ENCODE measurements at places on chromosomes 7 and 10. TPM values are rescaled to one million over a fixed set of nuclear protein-coding genes. Genes with fewer than 3 reads are reported as not detected.

FKBP9 gene
- 9.9 TPM for total RNA-seq

CAMK2B gene
- 0.15 TPM for total RNA-seq

CLCN1 gene
- 0.33 TPM for total RNA-seq

- DNase-seq: no peak
Measured at GRCh38 chr7:135466442-135467206, 43.3 kb downstream of the CNOT4 start.

GRCh38 chr7:123682690-123683089 lies 27.0 kb downstream of the LMOD2 start:
- no peak for DNase-seq

DNA sequence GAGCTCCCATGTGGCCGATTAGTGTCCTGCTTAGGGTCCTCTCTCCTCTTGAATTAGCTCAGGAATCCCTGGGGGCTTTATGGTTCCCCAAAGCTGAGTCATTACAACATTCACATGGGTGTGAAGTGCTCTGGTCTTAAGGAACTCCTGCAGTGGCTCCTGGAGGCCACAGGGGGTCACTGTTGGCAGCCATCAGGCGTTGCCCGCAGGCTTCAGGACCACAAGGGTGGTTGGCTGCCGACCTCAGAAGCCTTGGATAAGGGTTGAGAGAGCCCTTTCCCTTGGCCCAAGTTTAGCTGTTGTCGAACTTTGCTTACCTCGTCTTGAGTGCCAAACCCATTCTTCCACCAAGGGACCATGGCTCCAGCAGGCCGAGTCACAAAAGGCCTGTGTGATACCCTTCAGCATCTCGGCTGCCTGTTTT lies 61.7 kb downstream of the SH2D4B start:
- peak; percentile 79 for DNase-seq

DNA sequence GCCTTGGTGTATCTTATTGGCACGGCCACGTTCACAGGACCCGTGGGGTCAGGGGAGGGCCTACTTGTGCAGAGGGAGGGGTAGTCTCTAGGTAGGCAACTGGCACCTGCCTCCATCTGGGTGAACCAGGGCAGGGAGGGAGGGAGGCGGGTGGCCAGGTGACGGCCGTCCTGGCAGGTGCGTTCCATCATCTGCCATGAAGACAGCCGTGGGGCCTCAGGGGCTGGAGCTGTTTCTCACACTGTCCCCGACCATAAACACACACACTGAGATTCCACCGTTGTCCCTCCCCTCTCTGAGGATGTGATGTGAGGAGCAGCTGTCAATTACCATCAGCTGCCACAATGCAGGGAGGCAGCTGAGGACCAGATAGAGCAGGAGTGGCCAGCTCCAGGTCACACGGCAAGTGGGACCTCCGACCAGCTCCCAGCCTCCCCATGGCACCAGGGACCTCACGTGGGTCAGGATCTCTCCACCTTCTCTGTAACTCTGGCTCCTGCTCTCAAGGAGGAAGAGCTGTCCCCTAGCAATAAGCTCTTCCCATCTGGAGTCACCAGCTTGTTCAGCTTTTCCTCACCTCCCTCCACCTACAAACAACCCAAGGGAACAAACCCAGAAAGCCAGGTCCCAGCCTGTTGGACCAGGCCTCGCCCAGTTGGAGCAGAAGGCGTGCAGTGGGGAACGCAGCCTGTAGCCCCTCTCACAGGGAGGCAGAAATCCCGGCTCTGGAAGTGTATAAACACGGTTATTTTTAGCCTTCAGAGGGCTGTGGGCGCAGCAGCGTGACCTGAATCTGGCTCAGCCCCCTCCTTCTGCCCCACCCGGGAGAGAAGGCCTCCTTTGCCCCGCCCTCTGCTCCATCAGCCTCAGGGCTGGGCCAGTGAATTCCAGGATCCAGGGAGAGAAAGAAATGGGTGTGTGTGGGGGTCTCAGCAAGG lies 33.1 kb downstream of the ZMIZ1 start:
- no peak for DNase-seq

DNA sequence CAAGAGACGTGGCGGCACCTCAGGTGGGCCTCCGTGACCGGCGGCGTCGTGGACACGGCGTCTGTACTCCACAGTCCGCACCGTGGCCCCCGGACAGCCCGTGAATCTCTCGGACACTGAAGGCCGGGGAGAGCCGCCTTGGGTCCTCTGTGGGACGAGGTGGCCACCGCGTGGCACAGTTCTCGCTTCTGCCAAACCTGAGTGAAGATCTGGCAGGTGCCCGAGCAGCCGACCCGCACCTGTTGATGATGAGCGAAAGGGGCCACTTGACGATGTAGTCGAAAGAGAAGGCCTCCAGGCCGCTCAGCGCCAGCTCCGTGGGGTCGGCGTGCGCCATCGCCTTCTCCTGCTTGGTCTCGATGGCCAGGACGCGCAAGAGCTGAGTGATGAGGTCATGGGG lies 8.5 kb upstream of the ADAM8 start:
- DNase-seq: no peak

DNA sequence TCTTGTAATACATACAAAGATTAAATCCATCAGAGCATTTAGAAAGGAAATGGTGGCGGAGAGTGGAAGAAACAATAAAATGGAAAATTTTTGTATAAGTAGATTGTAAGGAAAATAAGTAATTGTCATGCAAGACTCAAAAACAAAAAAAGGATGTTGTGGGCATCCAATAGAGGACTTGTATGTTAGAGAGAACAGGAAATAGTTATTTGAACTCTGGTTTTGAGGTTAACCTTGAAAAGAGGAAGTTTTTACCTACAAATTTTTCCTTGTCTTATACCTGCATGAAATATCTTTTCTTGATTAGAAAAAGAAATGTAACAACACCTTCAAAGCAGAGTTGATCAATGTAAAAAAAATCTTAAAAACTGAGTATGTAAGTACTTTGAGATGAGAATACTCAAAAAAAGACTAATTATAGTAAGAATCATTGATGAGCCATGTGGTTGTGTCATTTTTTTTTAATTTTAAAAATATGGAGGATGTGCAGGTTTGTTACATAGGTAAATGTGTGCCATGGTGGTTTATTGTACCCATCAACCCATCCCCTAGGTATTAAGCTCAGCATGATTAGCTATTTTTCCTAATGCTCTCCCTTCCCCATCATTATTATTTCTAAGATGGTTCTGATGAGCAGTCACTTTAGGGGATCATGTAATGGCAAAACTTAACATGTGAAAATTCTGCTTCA lies 11.9 kb downstream of the TMEM106B start:
- DNase-seq: no peak

- DNase-seq: no peak
Measured at GRCh38 chr7:114416129-114416990, 1.7 kb downstream of the FOXP2 start.

- DNase-seq: no peak
Measured at GRCh38 chr10:78689584-78689935, 379.2 kb upstream of the ZMIZ1 start.
